ENCODE measurements at places on chromosomes 6 and 20.

GRCh38 chr6:1612974-1613306 lies 3.2 kb downstream of the FOXC1 start:
- peak; percentile 21 for DNase-seq

- peak; percentile 44 for DNase-seq
Observed at GRCh38 chr6:166786704-166787293, 159.7 kb upstream of the RPS6KA2 start.

- DNase-seq, result no peak
Observed at GRCh38 chr20:13545790-13546189, 92.9 kb downstream of the TASP1 start.

DNA sequence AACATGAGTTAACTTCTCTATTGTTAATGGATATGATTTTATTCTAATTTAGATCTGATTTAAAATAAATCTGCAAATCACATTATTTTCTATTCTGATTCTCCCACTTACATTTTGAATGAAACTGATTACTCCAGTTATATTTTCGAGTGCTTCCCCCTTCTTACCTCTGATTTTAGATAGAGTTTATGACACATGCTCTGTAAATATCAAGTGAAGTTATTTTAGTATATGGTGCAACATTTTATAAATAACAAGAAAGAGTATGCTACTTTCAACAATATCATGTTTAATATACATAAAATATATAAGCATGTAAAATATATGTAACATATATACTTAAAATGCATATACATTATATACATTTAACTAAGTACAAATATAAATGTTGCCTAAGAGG lies 38.9 kb downstream of the PLCB1 start:
- DNase-seq, result no peak

- DNase-seq, result no peak
Observed at GRCh38 chr20:48066851-48067250, 281.6 kb upstream of the SULF2 start.

DNA sequence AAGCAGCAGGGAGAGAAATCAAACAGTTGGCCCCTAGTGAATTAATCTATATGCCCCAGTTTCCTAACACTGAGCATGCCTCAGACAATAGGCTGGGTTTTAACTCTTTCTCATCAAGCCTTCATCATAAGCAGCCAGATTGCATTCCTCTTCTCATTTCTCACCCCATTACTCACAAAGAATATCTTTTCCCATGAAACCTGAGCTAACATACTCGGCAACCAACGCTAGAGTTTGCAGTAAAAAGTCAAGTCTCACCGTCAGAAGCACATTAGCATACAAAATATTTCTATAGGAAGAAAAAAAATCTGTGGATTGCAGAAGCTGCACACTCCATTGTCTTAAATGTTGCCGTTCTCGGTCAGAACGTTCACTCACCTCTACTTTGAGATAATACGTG lies 429.9 kb upstream of the ARID1B start:
- no peak for DNase-seq

DNA sequence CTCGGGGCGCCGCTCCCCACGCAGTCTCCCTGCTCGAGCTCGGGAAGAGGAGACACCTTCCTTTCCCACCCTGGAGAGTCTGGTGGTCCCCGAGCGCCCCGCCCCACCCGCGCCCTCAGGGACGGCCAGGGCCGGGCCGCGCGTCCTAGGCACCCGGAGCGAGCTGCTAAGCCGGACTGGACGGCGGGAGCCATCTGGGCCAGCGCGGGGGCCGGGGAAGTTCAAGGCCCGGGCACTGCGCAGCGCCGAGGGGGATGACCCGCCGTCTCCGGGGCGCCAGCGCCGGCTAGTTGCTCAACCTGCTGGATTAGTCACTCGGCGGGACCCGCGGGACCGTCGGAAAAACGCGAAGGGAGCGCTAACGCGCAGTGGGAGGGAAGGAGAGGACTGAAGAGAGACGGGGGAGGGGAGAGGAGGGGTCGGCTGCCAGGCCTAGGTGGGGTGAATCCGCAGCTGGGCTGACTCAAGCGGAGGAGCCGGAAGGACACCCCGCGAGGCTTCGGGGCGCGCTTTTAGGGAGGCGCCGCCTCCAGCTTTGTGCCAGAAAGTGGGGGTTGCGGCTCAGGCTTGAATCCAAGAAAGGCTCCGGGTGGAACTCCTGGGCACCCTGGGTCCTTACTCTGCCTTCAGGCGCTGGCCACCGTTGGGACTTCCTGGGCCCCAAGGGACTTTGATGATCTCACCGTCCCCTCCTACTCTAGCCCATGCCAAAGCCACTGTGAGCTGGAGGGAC lies 75.7 kb upstream of the FOXP4 start:
- no peak for DNase-seq

DNA sequence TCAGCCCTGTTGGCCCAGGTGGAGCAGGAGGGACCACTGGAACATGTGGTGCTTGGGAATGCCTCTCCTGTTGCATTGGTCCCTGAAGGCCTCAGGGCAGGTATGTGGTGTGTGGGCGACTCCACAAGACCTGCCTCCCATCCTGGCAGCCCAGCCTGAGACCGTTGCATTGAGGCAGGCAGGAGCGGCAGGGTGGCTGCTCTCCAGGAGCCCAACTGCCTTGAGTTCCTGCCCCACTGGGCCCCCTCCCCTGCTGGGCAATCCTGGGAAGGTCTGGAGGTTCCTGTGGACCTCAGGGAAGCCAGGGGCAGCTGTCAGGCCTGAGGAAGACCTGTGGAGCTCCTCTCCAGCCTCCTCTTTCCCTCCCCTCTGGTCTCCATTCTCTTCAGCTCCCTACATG lies 19.8 kb downstream of the MAVS start:
- no peak for DNase-seq

- DNase-seq, result no peak
Observed at GRCh38 chr6:14852375-14852774, 393.5 kb upstream of the JARID2 start.

GRCh38 chr6:12318749-12319148 lies 28.6 kb downstream of the EDN1 start:
- no peak for DNase-seq

GRCh38 chr20:41029150-41029901 lies 704 bp downstream of the TOP1 start:
- no peak for DNase-seq

GRCh38 chr6:62265906-62266525 lies 20.0 kb downstream of the KHDRBS2 start:
- DNase-seq, result no peak

DNA sequence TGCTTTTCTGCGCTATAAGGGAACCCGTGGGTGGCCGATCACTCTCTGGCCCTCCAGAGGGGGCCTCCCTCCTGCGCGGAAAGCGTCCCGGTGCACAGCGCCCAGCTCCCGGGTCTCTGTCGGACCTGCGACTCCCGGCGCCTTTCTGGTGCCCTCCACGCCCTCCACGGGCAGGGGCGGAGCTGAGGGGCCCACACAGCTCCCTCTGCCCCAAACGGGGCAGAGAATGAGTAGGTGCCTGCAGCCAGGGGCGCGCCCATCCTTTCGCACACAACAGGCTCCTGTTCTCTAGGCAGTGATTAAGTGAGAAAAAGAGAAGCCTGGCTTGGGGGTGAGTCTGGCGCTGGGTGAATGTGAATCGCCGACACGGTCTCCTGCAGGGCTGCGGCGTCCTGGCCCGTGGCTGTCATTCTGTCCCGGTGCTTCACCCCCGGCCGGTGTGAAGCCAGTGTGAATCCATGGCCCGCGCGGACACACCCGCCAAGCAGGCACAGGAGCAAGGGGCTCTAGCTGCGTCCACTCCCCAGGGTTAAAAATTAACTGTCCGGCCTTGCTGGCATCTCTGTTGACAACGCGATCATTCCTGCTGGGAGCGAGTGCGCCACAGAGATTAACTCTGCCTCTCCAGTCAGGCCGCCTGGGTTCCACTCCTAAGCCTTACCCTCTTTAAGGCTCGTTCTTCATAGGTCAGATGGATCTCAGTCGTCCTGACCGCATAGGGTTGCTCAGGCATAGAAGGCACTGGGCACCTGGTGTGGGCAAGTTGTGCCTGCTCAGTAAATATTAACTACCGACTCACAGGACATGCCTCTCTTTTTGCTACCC lies 88.8 kb downstream of the PCSK2 start:
- DNase-seq, result no peak

DNA sequence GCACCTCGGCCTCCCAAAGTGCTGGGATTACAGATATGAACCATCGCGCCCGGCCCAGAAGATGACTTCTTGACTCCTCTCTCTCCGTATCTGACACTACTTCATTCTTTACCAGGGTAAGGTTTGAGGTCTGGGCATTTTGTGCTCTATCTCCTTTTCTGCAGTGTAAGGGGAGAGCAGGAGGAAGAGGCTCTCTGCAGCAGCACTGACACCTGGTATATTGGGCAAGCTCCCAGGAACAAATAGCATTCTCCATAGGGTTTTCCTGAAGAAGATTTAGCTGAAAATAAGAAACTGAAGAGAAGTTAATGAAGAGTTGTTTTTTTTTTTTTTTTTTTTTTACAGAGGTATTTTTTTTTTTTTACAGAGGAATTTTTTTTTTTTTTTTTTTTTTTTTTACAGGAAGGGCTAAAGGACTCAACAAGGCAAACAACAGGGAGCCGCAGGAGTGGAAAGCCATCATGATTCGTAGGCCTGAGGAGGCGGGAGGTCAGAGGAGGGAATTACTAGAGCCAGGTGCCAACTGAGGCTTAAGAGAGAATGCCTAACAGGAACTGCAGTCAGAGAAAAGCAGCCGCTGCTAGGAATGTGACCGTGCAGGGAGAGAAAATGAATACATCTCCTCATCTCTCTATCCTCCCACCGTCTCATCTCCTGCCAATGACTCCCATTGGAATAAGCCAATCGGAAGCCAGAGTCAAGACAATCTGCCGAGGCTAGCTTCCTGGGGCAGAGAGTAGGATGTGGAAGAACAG lies 34.7 kb upstream of the ADGRF4 start:
- DNase-seq, result no peak
